Liver (tissue), 10 donors: ENCODE measurements at places on chromosomes 1 and 21.

- DNase-seq: no peak
Measured at GRCh38 chr1:156097499-156098178, 15.4 kb upstream of the MEX3A start.

DNA sequence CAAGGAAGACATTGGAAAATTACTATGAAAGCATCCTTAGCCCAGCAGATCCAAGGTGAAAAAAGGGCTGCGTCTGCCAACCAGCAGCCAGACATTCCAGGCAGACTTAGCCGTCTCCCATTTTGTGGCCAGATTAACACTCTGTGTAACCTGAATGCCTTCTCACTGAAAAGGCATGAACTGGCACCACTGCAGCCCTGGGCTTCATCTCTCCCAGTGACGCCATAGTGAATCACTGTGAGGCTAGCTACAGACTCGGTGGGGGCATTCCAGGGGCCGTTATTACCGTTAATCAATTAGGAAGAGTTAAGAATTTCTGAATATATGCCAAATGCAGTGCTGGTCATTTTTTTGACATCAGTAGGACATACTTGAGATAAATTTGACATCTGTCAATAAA, 627.4 kb downstream of the LMO4 start:
- no peak for DNase-seq

DNA sequence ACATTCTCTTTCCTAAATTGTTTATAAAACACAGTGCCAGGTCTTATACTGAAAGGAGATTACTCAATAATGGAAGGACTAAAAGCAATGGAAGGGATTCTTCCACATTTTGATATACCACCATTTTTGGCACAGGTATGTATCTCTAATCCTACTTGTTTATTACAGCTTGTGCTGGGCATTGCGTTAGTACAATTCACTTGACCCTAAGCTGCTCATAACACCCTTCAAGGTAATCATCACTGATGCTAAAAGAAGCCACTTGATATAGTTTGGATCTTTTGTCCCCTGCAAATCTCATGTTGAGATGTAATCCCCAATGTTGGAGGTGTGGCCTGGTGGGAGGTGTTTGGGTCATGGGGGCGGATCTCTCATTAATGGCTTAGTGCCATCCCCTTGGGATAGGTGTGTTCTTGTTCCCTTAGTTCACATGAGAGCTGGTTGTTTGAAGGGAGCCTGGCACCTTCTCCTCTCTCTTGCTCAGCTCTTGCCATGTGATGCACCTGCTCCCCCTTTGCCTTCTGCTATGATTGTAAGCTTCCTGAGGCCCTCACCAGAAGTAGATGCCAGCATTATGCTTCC, 71.1 kb downstream of the NIBAN1 start:
- DNase-seq: no peak

GRCh38 chr1:34425785-34426184, 249.1 kb downstream of the C1orf94 start:
- no peak for DNase-seq

- no peak for DNase-seq
Measured at GRCh38 chr1:63063367-63063766, 259.0 kb upstream of the FOXD3 start.

DNA sequence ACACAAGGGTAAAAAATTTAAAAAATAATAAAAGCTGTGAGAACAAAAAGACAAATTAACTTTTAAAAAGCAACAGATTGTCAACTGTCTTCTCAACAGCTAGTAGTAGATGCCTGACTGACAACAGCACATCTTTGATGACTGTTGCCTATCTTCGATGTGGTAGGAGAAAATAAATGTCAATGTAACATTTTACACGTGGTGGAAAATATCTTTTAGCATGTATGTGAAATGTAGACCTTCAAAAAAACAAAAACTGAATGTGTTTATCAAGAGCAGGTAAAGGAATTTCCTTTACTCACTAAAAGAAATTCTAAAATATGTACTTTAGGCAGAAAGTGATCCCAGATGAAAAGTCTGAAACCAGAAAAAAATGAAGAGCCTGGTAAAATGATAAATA, 42.9 kb downstream of the CD53 start:
- DNase-seq: no peak

DNA sequence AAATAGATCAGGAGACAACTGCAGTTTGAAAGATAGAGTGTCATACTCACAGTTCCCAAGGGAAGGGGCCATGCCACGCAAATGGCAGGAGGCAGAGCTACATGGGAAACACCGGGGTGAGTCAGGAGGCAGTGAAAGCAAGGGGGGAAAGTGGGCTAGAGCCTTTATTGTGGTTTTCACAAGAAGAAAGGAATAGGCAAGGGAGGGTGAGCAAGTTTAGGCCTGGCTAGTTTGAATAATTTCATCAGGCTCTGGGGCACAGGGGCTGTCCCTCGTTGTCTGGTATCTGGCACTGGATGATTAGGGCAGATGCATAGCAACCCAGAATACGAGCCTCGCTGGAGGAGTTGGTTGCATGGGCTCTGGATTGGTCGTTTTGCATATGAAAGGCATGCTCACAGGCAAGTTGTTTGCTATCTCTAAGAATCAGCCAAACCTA, 17.0 kb upstream of the ITLN2 start:
- no peak for DNase-seq
